ENCODE measurements at places on chromosomes 4 and X.

DNA sequence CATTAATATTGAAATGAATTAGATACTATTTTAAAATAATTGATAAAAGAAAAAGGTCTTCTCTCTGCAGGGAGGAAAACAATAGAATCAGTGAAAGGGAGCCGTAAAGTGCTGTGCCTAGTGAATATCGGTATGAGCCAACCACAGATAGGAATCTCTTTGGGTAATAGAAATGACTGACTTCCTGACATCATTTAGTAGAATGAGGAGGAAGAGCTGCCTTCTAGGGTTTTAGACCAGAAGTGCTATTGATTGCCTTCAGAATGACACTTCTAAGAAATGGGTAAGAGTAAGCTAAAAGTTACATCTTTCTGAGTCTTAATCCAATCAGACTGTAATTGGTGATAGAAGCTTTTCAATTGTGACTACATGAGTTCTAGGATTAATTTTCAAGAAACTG is 134.0 kb upstream of the MAP9 start:
- DNase-seq = no peak

DNA sequence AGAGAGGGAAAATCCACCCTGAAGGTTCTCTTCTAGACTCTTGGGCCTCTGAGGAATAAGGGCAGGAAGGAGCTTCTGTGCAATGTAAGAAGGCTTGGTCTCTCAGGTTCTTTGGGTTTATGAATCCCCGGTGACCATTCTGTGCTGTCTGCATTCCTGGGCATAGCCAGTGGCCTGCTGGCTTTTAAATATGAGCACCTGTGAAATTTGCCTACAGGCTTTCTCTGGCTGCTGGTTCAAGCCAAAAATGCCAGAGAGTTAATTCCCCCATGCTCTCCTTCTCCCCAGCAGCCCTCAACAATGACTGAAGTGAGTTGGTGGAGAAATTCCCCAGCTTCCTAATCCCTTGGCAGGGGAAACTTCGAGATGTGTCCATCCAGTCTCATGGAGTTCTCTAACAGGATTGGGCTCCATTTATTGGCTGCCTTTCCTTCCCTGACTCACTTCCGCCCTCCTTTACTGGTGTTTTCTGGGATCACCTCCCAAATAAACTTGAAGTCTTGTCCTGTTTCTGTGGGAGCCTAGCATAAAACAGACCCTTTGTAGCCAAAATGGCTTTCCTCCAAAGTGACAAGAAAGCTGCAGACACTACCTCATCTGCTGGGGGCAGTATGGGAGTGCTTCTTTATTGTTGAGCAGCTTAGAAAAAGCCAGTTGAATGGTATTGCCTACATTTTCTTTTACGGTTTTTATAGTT is 179.4 kb upstream of the CASK start:
- DNase-seq = no peak

GRCh38 chr4:152009031-152009670 is 248.3 kb upstream of the GATB start:
- no peak for DNase-seq

- no peak for DNase-seq
Measured at GRCh38 chrX:37860721-37861120, 13.3 kb upstream of the DYNLT3 start.

DNA sequence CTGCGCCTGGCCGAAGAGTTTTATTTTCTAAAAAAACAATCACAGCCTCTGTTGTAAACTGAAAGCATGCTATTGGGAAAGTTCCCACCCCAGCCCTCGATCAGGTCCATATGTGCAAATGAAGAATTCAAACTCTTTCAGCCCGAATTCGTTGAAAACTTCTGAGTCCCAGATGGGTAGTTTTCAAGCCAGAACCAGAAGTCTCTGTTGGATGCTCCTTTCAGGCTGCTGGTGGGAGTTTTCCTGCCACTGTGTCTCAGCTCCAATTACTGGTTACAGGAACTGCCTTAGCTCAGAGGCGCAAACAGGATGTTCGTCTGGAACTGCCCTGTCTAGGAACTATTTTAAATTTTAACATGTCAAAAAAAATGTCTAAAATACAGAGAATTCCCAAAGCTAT is 9.3 kb upstream of the ALG13 start:
- DNase-seq = no peak

DNA sequence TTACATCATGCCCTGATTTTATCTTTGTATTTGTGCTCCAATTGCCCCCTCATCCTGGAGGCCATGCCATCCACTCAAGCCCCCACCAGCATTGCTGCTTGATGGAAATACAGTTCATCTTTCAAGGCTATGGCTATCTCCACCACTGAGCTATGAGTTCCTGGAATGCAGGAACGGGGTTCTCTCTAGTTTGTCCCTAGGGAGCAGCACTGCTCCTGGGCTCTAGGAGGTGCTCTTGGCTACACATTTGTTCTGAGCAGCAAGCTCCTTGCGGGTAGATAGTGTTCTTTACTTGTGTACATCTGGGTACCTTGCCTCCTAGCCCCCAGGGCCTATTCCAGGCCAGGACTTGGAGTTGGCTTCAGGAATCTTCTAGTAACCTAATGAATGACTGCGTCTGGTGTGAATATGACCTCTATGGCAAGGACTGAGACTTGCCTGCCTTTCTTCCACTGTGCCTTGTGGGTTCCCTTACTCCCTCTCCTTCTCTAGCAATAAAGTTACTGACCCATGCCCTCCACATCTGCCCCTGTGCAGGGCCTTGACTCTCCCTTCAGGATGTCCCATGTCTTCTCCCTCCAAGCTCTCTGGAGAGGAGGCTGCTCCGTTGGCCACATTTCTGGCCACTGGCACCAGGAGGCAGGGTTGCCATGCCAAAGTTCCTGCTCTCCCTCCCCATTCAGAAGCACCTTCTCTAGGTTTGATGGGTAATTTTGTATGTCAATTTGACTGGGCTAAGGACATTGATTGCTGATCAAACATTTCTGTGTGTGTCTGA is 7.6 kb downstream of the CITED1 start:
- no peak for DNase-seq

GRCh38 chr4:147064856-147065255 is 119.2 kb upstream of the TTC29 start:
- DNase-seq = no peak

DNA sequence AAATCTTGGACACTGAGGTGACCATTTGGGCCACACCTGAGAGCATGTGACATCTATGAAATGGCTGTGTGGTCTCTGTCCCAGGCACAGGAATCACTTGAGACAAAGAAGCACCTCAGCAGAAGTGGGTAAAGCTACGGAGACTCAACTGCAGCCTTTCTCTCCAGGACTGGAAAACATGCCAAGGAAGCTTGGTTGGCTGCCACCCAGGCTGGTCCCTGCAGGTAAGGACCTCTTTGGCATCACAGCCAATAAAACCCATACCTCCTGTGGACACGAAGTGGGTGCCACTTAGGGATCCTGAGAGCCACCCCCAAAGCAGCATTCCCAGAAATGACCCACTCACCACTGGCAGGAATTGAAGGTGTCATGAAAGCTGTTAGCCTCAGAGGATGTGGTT is 74.6 kb downstream of the LEF1 start:
- DNase-seq = no peak

DNA sequence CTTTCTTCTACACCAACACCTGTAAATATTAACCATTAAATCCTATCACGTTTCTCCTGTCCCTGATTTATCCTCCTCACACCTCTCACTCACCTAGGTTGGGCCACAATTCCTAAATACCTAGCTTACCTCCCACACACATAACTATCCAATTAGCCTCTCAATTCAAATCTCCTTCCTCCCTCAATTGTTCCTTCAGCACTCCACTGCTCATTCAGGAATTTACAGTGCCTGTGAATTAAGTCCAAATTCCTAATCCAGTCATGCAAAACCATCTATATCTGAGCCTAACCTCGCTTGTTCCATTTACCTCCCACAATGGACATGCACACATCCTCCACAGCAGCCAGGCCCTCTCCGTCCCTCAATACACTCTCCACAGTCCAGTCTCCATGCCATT is 17.5 kb downstream of the ANXA5 start:
- DNase-seq = no peak

DNA sequence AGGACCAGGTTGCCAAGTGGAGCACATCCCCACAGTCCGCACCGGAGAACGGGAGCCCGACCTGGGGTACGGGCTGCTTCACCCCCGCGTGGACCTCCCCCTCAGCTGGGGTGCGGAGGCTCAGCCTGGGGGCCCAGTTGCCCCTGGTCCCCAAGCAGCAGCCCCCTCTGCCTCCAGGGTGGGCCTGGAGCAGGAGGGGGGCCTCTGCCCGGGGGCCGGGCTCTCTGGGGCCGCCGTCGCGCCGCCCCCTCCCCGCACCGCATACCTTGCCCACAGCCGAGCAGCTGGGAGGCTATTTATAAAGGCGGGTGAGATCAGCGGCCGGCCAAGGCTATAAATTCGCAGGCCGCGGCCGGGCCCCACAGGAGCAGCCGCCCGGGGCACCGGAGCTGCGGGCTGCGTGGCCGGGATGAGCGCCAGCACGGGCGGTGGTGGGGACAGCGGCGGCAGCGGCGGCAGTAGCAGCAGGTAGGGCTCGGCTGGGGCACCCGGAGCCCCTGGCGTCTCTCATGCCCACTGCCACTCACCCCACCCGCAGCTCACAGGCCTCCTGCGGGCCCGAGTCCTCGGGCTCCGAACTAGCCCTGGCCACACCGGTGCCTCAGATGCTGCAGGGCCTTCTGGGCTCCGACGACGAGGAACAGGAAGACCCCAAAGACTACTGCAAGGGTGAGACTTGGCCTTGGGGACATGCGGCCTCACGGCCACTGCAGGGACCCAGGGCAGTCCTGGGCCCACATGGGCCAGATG is at the start of gene SRPK3:
Gene SRPK3, plus strand, starts transcription at position 364 of the 750 bp plus-strand sequence. Its CDS starts 46 bp downstream, at position 410.
- no peak for DNase-seq

DNA sequence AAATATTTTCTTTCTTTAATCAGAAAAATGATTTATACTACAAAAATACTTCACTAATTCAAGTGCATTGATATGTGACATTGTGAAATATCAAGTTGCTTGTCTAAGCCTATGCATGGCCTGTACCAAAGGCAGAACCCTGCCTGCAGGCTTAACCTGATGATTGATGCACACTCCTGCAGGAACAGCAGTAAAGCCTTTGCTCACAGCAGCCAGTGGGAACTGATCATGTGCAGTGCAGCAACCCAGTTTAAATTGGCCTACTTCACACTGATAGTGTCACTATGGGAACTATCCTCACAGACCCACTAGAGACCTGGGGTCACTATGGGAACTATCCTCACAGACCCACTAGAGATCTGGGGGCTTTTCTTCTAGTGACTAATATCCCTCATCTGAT is 603.8 kb downstream of the RAPGEF2 start:
- no peak for DNase-seq

GRCh38 chr4:33090910-33091309 is 2370.7 kb downstream of the PCDH7 start:
- DNase-seq = no peak

DNA sequence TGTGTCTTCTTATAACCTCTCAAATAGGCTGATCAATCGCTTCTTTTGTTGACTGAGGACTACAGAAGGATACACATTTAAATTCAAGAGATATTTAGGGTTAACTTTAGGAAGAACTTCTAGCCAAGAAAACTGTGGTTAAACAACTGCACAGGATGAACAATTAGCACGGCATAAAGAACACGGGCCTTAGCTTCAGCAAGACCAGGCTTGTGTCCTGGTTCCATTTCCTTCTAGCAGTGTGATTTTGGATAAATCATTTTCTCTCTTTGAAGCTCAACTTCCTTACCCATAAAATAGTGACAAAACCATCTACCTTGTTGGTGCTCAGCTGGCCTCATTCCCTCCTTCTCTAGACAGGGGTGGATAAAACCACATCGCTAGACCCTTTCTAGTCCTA is 117.6 kb downstream of the TSPAN5 start:
- no peak for DNase-seq

GRCh38 chr4:54320826-54321685 is 92.0 kb downstream of the PDGFRA start:
- DNase-seq = no peak

GRCh38 chr4:158722291-158722916 is 792 bp downstream of the PPID start:
- DNase-seq = no peak

- DNase-seq = no peak
Measured at GRCh38 chr4:13285336-13285735, 198.8 kb downstream of the RAB28 start.

GRCh38 chr4:1342003-1342402 is 5.0 kb upstream of the UVSSA start:
- no peak for DNase-seq

DNA sequence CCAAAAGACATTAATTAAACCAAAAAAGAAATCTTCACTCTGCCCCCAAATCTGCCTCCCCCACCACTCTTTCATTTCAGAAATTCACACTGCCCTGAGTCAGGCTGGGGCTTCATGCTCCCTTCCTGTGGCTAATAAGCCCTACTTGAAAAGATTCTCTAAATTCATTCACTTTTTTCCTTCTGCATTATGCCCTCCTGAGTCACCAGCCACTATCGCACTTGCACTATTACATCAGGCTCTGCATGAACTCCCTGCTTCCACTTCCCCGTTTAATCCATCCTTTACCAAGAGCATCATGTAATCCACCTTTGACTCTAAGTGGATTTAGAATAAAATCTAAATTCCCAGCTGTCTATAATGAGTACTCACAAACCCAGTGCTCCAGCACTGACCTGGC is 295.4 kb upstream of the KLF3 start:
- no peak for DNase-seq

DNA sequence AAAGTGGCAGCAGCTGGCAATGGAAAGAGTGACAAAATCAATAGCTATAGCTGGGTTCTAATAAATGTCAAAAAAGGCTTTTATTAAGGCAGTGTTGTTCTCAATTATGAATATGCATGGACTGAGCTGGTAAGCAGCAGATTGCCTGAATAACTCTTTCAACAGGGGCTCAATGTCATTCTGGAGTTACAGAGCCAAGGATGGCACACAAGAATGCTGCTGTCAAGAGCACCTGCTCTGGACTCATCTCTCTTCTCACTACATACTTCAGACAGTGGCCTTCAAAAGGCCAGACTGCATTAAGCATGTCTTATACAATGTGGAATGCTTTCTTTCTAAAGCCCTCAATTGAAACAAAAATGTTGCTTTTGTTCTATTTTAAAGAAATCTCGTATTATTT is 351.4 kb downstream of the KLHL13 start:
- no peak for DNase-seq

DNA sequence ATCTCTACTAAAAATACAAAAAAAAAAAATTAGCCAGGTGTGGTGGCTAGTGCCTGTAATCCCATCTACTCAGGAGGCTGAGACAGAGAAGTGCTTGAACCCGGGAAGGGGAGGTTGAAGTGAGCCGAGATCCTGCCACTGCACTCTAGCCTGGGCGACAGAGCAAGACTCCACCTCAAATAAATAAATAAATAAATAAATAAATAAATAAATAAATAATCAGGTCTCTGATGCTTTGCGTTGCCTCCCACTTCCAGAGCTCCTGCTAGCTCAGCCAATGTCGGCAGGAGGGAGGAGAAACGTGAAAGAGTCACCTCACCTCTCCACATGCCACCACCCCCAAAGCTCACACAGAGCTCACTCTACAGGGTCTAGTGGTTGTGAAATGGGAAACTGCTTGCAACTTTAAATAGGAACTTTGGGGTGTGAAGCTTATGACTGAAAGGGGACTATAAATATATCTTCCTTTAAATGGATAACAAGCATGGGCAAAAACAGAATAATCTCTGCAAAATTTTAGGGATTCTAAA is 7.9 kb downstream of the SMIM31 start:
- no peak for DNase-seq

DNA sequence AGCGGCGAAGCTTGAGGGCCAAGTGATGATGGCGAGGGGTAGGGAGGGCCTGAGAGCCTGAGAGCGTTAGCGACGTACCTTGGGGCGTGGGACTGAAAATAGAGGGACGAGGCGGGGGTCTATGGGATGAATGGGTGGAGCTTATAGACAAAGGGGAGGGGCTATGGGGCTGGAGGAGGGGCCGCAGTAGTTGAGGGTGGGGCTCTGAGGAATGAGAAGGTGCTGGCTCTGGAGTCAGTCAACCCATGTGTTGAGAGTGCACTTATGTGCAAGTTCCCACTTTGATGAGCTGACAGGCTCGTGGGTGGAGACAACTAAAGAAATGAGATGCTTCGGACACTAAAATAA is 488 bp downstream of the TBC1D25 start:
- no peak for DNase-seq

Measured in AML-193 (cell line).